Inflammatory macrophage treated with lipopolysaccharide for 1 hour (primary cell): ENCODE measurements at places on chromosomes 1 and 21.

GRCh38 chr1:177067752-177068410 is 96.6 kb downstream of the ASTN1 start:
- DNase-seq, result no peak

- DNase-seq, result peak; percentile 60
Observed at GRCh38 chr1:209567698-209568175, 15.8 kb upstream of the CAMK1G start.

DNA sequence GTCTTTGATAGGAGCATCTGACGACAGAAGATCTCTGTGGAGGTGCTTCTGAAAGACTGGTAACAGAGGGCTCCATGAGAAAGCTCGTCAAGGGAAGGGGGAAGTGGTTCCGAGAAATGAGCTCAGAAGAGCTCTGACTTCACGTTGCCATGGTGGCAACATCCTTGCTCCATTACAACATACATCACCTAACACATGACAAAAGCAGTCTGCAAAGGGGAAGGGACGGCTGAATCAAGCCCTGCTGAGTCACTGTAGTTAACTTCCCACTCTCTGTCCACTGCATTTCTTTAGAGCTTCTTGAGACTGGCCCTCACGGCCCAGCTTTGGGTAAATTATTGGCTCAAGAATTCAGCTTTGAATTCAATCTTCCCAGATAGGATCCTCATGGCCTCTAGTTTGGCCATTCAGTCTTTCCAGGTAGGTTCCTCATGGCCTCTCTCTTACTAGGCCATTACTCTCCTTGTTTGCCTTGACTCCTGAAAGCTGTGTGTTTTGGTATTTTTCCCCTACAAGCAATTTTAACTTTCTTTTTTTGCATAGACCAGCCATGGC is 88.0 kb upstream of the ZNF648 start:
- DNase-seq, result peak; percentile 94

- DNase-seq, result no peak
Observed at GRCh38 chr1:148290881-148291280, 138.8 kb upstream of the NBPF11 start.

- no peak for DNase-seq
Observed at GRCh38 chr1:27545271-27545670, 55.3 kb upstream of the WASF2 start.

DNA sequence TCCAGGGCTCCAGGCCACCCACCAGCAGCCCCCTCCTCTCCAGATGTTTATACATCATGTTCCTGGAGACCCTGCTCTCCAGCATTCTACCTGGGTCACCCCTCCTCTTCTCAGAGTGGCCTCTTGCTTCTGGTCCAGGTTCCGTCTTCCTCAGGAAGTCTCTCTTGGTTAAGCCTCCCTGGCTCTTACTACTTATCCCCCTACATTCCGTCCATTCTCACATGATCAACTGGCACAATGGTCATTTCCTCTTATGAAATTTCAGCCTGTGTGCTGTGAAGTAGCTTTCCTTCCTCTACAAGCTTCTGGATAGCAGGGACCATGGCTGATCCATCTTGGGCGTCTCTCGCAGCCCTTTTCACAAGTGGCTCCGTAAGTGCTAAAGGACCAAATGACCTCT is 33.9 kb upstream of the ATP2B4 start:
- peak; percentile 72 for DNase-seq

- no peak for DNase-seq
Observed at GRCh38 chr1:178725466-178726086, 532 bp downstream of the RALGPS2 start.

GRCh38 chr1:2372551-2373490 is 18.5 kb downstream of the MORN1 start:
- DNase-seq, result no peak

DNA sequence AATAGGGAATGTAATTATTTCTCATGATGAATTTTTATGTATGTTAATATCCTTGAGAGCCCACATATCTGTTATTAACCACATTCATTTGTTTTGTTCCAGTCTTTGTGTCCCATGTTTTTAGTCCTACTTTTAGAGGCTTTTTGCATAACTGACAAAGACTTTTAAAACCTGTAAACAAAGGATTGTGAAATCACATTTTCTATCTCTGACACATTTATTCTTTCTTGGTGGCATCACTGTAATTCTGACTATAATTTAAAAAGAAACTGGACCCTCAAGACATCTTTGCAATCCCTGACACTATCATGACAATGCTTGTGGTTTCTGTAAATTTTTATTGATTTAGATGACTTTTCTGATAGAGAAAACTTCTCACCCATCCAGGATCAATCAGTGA is 313.1 kb downstream of the SIPA1L2 start:
- DNase-seq, result no peak

- DNase-seq, result no peak
Observed at GRCh38 chr1:203187689-203188264, 1.3 kb upstream of the CHI3L1 start.

DNA sequence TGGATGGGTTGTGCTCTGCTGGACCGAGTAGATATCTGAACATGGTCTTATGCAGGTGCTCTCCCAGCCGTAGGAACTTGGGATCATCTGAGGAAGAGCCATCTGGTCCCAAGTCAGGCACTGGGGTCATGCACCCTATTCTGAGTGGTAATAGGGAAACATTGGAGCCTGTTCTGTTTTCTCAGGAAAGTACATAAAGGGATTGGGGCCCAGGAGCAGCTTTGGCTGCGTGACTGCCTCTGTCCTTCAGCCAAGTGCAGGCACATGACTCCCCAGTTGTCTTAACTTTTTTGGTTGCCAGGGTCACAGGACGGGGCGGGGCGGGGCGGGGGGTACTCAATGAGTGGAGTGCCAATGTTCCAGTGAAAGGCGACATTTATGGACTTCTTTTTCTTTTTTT is 11.5 kb downstream of the PFKFB2 start:
- DNase-seq, result no peak

DNA sequence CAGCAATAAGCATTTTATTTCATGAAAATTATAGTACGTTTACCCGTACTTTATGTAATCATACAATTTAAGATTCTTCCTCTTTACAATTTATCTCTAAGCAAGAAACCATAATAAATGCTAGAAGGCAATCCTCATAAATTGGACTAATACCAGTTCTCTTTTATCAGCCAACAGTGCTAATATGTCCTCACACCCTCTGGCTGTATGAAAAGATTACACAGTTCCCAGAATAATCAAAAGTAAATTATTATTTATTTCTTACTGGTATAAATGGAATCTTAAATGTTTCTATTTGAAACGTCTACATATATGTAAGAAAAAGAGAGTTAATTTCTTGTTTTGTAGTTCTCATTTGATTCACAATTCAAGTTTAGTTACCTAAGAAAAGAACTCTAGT is 3.1 kb upstream of the CDKN2C start:
- no peak for DNase-seq

DNA sequence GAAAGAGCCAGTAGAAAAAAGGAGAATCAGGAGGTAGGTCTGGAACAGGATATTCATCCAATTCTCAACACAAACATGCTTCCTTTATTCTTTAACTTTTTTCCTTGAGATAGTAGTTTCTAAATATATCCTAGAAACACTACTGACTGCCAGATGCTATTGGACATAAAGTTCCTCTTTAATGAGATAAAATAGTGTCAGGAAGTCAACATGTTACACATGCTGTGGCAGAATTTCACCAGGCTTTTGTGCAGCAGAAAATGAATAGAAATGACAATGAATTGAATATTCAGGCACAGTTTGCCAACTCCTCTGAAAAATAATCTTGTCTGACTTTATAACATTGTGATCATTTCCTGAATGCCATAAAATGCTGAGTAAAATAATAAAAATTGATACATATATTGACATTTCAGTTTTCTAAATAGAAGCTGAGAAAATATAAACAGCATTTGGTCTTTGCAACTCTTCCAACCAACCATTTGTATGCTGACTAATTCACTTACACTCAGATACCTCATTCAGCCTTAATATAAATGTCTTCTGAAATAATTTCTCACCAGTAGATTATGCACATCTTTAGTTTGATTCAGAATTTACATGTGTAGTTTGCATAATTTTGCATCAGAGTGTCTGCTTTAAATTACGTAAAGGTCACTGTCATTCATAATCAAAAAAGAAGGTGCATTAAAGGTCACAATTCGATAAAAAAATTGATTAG is 486.1 kb upstream of the ADGRL2 start:
- no peak for DNase-seq

- no peak for DNase-seq
Observed at GRCh38 chr21:41201385-41201784, 33.4 kb downstream of the BACE2 start.

GRCh38 chr1:115170961-115171392 is 81.7 kb upstream of the TSPAN2 start:
- DNase-seq, result no peak

DNA sequence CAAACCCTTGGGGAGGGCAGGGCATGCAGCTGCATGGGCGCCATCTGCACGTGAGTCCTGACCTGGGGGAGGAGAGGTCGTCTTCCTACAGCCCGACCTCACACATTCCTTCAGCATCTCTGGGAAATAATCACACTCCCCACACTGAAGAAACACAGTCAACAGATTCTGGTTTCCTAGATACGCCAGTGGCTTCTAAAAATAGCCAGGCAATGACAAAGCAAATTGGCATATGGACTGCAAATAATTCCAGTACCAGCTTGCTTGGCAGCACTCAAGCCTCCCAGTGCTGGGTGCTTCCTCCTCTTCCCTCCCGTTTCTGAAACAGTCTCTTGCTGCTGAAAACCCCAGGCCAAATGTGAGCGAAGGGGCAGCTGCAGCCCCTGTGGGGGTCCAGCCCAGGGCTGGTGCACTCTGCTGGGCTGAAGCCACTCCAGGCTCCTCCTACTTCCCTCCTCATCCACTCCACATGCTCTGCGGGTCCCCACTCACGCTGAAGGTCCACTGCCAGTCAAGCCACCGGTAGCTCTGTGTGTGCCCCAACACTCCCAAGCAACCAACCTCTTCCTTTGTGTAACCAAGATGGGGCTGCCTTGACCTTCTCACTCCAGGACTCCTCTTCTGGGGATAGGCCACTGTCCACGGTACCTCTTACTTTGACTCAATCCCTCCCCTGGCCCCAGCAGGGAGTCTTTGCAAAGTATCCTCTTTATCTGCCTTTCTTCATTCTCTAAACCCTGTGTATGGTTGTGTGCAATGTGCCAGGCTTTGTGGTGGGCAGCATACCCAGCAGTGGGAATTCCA is 69.0 kb downstream of the KCND3 start:
- DNase-seq, result no peak

GRCh38 chr1:46284597-46285564 is 18.5 kb downstream of the LRRC41 start:
- DNase-seq, result no peak

DNA sequence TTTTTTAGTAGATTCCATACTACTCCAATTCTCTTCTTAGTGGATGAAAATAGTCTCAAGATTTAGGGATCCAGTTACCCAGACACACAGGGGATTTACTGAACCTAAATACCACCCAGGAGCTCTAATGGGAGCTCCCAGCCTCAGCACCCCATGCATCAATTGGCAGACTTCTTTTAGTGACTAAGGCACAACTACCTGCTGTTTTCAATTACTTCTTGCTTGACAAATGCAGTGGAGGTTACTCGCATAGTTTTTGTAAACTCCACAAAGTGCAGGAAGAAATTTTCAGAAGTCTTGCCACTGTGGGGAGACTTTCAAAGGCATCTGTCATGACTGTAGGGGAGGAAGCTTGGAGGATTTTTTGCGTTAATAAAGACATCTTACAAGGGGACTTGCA is 35.5 kb upstream of the MAP10 start:
- no peak for DNase-seq

DNA sequence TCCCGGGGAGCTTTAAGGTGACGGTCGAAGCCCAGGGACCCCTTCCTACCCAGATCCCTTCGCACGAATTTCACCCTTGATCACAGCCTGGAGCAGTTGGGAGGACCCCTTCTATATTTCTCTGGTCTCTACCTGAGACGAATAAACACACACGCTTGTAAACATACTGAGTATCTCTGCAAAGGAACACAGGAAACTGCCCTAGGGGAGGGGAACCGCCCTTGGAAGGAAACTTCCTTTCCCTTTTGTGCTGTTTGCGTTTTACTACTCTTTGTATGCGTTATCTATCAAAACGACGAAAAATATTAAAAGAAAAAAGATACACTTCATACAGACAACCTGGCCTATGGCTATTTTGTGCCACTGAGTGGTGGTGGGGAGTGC is 750 bp downstream of the NECAP2 start:
- no peak for DNase-seq

DNA sequence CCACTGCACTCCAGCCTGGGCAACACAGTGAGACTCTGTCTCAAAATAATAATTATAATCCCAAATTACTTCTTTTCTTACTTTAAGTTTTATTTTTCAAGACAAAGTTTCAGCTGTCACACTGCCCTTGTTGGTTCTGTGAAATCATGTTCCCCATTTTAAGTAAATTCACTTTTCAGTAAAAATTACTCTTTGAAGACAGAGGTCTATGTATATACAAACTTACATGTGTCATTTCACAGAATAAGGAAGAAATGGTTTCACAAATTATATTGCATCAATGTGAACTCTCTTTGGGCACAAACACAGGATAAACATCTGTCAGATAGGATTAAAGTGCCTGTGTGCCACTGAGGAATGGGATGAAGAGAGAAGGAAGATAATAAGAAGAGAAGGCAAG is 33.1 kb upstream of the ETS2 start:
- DNase-seq, result peak; percentile 40

DNA sequence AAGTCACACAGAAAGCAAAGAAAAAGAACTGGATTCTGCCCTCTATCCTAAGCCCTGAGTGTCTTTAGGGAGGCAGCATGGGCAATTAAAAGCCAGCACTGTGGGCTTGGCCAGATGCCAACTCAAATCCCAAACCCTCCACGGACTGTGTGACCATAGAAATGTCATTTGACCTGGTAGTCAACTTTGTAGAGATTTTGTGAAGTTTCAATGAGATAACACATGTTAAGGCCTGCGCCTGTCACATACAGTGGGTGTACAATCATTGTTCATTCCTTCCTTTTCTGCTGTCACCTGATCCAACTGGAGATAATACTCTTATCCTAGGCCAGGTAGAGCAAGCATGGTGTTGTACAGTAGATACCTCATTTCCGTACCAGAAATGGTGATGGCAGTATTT is 54.2 kb downstream of the TMEM53 start:
- no peak for DNase-seq

DNA sequence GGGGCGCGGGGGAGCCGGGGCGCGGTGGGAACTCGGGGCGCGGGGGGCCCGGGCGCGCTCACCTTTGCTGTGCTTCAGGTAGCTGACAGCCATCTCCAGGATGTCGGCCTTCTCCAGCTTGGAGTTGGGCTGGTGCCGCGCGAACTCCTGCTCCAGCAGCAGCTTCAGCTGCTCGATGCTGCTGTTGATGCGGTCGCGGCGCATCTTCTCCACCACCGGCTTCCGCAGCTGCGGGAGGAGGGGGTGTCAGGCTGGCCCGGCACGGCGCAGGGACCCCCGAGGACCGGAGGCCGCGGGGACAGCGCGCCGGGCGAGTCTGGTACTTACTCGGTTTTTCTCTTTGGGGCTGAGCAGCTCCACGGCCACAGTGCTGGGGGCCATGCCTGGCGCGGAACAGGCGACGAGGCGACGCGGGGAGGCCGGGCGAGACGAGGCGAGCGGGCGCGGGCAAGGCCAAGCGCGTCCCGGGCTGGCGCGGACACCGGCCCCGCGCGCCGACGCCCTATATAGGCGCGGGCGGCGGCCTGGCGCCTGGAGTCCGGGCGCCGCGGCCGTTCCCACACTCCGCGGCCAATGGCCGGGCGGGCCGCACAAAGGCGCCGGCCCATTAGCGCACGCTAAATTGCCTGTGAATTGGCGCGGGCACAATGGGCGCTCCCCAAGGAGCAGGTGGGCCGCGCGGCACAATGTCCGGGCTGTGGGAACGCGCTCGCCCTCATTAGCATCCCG is at the start of gene HES5:
Gene HES5, minus strand, starts transcription at position 480 of the 729 bp plus-strand sequence. Its CDS starts 99 bp downstream, at position 381.
- DNase-seq, result no peak
